Activated T-cell treated with anti-CD3 and anti-CD28 coated beads for 1 hour (primary cell): ENCODE measurements at places on chromosomes 4 and X.
A peak's percentile ranks its signal among the peaks of the same experiment; 100 is the strongest.

DNA sequence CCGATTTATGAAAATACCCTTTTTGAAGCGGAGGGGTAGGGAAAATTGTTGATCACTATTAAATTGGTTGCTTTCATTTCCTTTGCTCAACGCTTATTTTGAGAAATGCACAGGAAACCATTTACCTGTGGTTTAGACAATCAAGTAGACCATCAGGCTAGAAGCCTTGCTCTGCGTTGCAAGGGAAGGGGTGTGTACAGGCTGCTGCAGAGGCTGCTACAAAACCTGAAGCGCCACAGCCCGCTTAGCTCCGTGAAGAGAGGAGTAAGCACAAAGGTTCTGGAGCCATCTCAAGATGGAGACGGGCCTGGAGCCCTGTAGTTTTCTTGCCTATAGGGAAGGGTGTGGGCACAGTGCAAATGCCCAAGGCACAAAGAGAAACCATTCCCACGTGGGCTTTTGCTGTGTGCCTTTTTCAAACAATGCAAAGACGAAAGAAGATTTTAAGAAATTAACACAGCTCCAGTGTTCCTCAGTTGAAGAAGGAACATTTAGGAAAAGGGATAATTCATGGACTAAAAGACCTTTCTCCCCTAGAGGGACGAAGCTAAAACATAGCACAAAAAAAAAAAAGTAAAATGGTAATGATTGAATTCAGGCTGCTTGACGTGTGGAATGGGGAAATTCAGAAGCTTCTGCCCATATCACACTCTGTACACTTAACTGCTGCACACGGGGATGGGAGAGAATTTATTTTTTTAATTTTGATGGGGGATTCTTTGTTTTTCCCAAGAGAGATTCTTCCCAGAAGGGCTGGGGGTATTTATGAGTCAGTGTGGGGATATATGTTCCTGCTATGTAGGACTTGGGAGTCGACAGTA is 3.5 kb downstream of the TMSB4X start:
- peak; percentile 47 for DNase-seq

GRCh38 chr4:3780347-3781171 is 14.4 kb downstream of the ADRA2C start:
- no peak for DNase-seq

DNA sequence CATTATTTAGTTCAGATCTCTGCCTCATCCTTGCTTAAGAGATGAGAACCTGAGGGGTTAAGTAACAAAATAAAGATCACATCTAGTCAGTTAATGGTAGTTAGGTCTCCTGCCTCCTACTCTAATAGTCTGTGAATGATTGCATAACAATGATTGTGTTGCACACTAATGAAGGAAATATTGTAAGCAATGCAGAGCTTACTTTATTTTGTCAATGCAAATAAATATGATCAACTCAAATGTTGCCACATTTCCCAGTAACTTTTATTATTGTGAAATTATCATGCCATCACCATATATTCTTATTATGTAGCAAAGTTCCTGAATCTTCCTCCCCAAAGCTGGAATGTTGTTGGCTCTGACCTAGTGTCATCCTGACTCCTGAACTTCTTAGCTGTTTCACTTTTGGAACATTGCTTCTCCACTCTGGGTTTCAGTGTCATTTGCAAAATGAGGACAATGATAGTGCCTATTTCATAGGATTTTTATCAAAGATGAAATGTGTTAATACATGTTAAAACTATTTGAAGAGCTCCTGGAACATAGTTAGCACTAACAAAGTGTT is 17.0 kb upstream of the GABRA4 start:
- no peak for DNase-seq

- DNase-seq: no peak
These were observed 2317.3 kb downstream of the PCDH7 start for GRCh38 chr4:33037464-33037863.

- DNase-seq: no peak
These were observed 17.9 kb upstream of the NSG1 start for GRCh38 chr4:4368809-4369580.

GRCh38 chr4:146564492-146564891 is 42.8 kb upstream of the SLC10A7 start:
- DNase-seq: no peak

- DNase-seq: no peak
These were observed 104.1 kb downstream of the ATXN3L start for GRCh38 chrX:13215729-13216128.

DNA sequence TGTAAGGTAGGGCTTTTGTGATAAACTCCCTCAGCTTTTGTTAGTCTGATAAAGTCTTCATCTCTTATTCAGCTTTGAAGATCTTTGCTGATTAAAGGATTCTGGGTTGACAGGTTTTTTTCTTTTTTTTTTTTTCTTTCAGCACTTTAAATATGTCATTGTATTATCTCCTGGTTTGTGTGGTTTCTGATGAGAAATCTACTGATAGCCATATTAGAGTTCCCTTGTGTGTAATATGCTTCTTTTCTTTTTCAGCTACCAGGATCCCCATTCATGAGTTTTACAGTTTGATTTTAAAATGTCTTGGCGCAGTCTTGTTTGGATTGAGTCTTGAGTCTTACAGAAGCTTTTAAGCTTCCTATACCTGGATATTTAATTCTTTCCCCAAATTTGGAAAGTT is 504.5 kb downstream of the TLL1 start:
- no peak for DNase-seq
